Psoas muscle (tissue), 8 donors: ENCODE measurements at places on chromosomes 16 and 17. TPM values are rescaled to one million over a fixed set of nuclear protein-coding genes. Genes with fewer than 3 reads are reported as not detected.

DNA sequence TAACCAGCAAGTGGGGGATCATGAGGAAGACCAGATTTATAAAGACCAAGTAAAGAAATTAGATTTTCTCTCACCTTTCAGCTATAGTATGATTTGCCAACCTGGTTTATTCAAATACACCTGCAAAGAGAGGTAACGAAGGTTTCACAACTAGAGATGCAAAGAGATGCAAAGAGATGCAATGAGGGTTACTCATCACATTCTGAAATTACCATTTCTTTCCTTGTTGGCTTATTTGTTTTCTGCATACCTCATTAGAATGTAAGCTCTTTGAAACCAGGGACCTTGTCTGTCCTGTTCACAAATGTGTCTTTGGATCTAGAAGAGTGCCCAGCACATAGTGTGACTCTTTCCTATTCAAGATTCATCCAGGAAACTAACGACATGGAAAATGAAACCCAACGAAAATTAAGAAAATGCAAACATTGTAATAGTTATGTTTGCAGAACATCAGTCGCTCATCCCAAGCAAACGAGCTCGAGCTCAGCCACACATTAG, 9.0 kb upstream of the LONP2 start:
- DNase-seq, result no peak
- no peak overlapping the region for H3K27ac ChIP-seq
- H3K4me1 ChIP-seq, result no peaks in the 10 kb centered on the region
- H3K36me3 ChIP-seq, result no peaks in the 10 kb centered on the region

GRCh38 chr17:41527063-41528023, 765 bp downstream of the KRT19 start:
- H3K27me3 ChIP-seq, result no peaks in the 10 kb centered on the region
- no peak for DNase-seq

The CPPED1 gene
- total RNA-seq, result 3.5 TPM

The CBX2 gene
- 0.57 TPM for total RNA-seq

The ZNF423 gene
- 16.2 TPM for total RNA-seq

GRCh38 chr17:21530311-21530710, 154.2 kb downstream of the KCNJ12 start:
- no peaks in the 10 kb centered on the region for H3K36me3 ChIP-seq
- no peaks in the 10 kb centered on the region for H3K27me3 ChIP-seq
- no peak overlapping the region for H3K27ac ChIP-seq

The ANKRD40CL gene
- total RNA-seq, result not detected

The TERB1 gene
- 0.26 TPM for total RNA-seq

DNA sequence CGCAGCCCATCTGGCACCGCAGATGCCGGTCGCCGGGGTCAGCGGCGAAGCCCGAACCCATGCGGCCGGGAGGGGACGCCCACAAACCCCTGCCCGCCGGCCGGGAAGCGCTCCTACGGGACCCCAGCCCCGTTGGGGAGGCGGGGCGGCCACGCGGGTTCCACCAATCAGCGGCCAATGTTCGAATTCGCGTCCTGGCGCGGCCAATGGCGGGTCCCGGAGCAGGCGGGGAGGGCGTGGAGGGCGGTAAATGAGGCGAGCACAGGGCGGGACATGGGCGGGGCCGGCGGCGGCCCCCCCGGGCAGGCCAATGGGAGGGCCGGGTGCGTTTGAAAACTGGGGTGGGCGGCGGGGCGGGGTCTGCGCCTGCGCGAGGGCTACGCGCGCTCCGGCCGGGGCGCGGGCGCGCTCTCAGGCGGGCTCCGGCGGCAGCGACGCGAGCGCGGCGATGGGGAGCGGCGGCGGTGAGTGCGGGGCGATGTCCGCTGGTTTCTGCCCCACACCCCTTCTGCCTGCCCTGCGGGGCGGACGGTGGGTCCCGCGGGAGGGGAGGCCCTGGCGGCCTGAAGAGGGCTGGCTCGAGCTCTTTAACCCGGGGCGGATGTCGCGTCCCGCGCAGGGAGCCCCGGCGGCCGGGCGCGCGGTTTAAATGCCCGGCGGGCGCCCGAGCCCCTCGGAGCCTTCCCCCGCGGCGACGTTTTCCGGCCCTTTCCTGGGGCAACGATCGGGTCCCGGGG, at the start of gene CCNF:
CCNF (plus strand) TSS at position 414 of the 737 bp plus-strand sequence; CDS start at position 449, 35 bp downstream.
- H3K27me3 ChIP-seq, result no peaks in the 10 kb centered on the region
- peak within 1 kb of the TSS; percentile 80 for H3K27ac ChIP-seq
- DNase-seq, result peak; percentile 99
- peak within 1 kb of the TSS; percentile 85 for H3K4me3 ChIP-seq
- H3K4me1 ChIP-seq, result peaks cover 8% of the 10 kb centered on the region

GRCh38 chr17:73679476-73679875, 35.2 kb upstream of the SDK2 start:
- no peak overlapping the region for H3K27ac ChIP-seq
- H3K36me3 ChIP-seq, result no peaks in the 10 kb centered on the region
- peaks cover 12% of the 10 kb centered on the region for H3K27me3 ChIP-seq
- no peak for DNase-seq
- H3K4me3 ChIP-seq, result no peak overlapping the region

GRCh38 chr16:30028438-30029076, 2.5 kb downstream of the TLCD3B start:
- H3K27me3 ChIP-seq, result peaks cover 60% of the 10 kb centered on the region
- H3K4me1 ChIP-seq, result peaks cover 2% of the 10 kb centered on the region
- H3K36me3 ChIP-seq, result no peaks in the 10 kb centered on the region
- no peak overlapping the region for H3K27ac ChIP-seq
